Left ventricle myocardium inferior (tissue), 1 donor: ENCODE measurements at places on chromosomes 1 and 21. TPM values are rescaled to one million over a fixed set of nuclear protein-coding genes. Genes with fewer than 3 reads are reported as not detected.

Gene SMCP
- not detected for total RNA-seq

DNA sequence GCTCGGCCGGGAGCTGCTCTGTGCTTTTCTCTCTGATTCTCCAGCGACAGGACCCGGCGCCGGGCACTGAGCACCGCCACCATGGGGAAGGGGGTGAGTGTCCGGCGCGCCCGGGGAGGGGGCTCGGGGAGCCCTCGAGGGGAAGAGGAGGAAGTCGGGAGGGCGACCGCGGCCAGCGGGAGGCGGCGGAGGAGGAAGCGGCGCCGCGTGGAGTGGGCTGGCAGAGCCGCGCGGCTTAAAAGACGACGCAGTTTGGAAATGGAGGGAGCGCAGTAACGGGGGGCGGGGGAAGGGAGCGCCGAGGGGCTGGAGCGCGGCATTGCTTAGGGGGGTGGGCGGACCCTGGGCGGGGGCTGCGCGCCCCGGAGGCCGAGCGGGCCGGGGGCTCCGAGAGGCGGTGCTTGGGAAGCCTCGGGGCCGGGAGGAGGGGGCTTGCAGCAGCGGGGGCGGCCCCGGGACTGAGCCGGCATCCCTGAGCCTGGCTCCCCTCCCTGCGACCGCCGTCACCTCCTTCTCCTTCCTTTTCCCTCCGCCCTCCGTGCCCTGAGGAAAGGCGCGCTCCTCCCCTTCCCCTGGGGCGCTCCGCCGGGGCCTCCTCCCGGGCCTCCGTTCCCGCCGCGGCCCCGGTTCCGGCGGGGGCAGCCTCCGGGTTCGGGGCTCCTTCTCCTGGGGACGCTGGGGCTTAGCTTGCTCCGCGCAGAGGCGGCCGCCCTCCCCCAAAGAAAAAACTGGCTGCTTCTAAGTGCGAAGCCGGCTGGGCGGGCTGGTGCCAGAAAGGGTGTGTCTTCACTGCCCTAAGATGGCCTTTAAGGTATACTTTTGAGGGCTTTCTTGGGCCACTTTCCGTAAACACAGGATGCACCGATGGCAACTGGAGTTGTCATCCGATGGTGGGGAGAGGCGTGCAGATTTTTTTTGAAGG is 648 bp downstream of the ATP1A1 start:
- peak; percentile 71 for DNase-seq

DNA sequence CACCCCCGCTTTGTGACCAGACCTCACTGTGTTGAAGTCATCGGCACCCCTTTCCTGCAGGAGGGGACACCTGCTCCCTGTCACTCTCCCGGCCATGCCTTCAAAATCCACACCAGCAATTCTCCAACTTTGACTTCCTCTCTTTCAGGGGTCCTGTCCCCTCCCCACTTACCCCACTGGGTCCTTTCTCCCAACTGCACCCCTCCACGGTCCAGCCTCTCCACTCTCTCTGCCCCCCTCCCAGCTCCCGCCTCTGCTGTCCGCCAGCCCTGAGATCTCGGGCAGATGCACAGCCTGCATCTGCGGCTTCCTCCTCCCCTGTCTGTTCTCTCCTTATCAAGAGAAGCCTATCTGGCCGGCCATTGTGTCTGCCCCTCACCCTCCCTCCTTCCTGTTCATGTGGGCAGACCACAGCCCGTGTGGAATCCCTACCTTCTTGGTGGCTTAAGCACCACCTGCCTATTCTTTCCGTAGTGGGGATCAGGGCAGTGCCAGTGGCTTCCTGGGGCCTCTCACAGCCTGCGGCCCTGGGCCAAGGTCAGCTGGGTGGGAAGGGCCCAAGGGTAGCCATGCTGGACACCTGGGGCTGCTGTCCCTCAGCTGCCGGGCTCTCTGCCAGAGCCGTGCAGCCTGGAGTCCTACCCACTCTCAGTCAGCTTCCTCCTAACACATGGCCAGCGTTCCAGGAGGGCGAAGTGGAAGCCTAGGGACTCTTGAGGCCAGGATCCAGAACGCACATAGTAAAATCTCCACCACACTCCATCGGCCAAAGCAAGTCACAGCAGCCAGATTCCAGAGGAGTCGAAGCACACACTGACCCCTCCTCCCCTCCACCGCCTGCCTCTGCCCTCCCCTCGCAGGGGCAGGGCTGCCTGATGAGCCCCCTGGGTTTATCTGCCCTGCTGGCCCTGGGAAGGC is 5.1 kb upstream of the HES4 start:
- no peak for DNase-seq

- DNase-seq, result no peak
These were observed 7.7 kb upstream of the GPATCH4 start for GRCh38 chr1:156608981-156609380.

- DNase-seq, result no peak
These were observed 59.8 kb downstream of the CRB1 start for GRCh38 chr1:197327776-197328364.

GRCh38 chr1:86811142-86811924 is 102.6 kb downstream of the SELENOF start:
- DNase-seq, result no peak

GRCh38 chr1:177945943-177946650 is 23.8 kb downstream of the SEC16B start:
- peak; percentile 44 for DNase-seq

GRCh38 chr1:84122780-84123382 is 21.2 kb upstream of the PRKACB start:
- DNase-seq, result no peak

GRCh38 chr1:11501491-11501897 is 22.5 kb downstream of the DISP3 start:
- peak; percentile 32 for DNase-seq

Gene IGSF3
- total RNA-seq, result 19.9 TPM

- DNase-seq, result no peak
These were observed 76.9 kb downstream of the RGS18 start for GRCh38 chr1:192235127-192235526.

GRCh38 chr1:93150729-93151128 is 29.5 kb downstream of the TMED5 start:
- no peak for DNase-seq

- DNase-seq, result peak; percentile 74
These were observed 9.6 kb upstream of the ADORA1 start for GRCh38 chr1:203117611-203118575.
